ENCODE measurements at places on chromosomes 3 and 15.

- no peak for DNase-seq
These were observed 24.8 kb downstream of the GABRR3 start for GRCh38 chr3:98010194-98010882.

- DNase-seq: no peak
These were observed 128.2 kb downstream of the SOX2 start for GRCh38 chr3:181839916-181840297.

- no peak for DNase-seq
These were observed 75.8 kb downstream of the ZPLD1 start for GRCh38 chr3:102510663-102511062.

- DNase-seq: no peak
These were observed 190.8 kb downstream of the ZNF621 start for GRCh38 chr3:40715551-40715950.

DNA sequence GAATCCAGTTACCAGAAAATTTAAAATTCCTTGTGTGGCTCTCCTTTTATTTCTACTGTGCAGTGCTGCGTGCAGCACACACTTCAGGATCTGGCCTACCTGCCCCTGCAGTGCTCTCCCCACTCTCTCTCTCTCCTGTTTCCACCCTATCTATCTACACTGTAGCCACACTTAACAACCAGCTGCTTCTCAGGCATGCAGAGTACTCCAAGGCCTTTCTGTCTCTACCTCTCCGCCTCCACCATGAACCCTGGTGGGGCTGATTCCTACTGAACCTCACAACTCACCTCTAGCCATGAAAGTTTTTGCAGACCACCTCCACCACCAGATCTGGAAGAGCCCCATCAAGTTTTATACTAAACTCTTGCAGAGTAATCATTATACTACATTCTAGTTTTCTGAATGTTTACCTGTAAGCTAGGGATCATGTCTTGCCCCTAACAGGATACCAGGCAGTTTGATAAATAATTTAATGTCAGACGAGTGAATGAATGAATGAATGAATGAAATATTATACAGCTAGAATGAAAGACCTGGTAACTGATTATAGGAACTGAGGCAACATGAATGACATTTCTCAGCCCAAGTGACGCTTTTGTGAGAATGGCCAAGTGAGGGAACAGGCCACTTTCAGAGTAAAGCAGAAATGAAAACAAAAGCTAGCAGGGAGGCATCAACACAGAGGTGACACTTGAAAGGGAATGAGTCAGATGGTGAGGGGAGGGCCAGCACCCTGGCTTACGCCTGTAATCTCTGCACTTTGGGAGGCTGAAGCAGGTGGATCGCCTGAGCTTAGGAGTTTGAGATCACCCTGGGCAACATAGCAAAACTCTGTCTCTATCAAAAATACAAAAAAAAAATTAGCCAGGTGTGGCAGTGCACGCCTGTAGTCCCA lies 363.5 kb downstream of the FOXP1 start:
- DNase-seq: no peak

DNA sequence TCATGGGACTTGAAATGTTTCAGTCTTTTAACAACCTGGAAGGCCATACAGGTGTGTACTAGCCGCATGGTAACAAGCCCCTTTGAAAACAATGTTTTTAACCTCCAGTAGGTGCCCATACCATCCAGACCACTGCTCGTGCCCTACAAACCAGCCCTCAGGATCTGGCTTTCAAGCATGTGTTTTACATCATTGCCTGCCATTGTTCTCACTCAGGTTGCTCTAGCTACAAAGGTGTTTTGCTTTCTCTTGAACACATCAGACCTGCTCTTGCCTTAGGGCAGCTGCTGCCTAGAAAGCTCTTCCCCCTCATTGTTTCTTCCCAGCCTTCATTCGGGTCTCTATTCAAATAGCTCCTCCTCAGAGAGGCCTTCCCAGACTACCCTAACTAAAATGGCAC lies 32.3 kb upstream of the MAP3K13 start:
- no peak for DNase-seq

- no peak for DNase-seq
These were observed 3.4 kb downstream of the DENND6A start for GRCh38 chr3:57689367-57690053.

- no peak for DNase-seq
These were observed 48.8 kb downstream of the WWTR1 start for GRCh38 chr3:149608987-149609386.

GRCh38 chr3:142651711-142652110 lies 55.5 kb downstream of the PLS1 start:
- DNase-seq: no peak

Measured in activated CD4-positive, alpha-beta memory T cell treated with anti-CD3 and anti-CD28 coated beads, Interleukin-2, amount 10 ng/mL, durations not matched to agents 7 days and 5 days (primary cell).